Neural progenitor cell (in vitro differentiated cells): ENCODE measurements at places on chromosomes 13 and 19. TPM values are rescaled to one million over a fixed set of nuclear protein-coding genes. Genes with fewer than 3 reads are reported as not detected.

DNA sequence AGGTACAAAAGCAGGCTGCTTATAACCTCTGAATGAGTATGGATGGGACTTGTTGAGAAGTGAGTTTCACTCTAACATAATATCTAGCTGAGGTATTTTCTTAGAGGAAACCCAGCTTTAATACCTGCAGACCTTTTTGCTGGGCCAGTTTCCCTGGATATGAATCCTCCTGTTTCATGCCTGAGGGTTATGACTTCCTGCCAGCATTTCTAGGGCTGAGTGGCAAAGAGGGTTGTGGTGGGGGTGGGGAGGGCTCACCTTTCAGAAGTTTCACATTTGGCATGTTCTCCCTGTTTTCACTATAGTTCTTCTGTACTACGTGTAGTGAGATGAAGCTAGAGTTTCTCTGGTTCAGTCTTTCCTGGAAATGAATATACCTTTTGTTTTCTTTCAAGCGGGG, 73.7 kb downstream of the LACC1 start:
- no peak for DNase-seq

- no peak for DNase-seq
Measured at GRCh38 chr13:33560726-33561125, 257.2 kb upstream of the RFC3 start.

DNA sequence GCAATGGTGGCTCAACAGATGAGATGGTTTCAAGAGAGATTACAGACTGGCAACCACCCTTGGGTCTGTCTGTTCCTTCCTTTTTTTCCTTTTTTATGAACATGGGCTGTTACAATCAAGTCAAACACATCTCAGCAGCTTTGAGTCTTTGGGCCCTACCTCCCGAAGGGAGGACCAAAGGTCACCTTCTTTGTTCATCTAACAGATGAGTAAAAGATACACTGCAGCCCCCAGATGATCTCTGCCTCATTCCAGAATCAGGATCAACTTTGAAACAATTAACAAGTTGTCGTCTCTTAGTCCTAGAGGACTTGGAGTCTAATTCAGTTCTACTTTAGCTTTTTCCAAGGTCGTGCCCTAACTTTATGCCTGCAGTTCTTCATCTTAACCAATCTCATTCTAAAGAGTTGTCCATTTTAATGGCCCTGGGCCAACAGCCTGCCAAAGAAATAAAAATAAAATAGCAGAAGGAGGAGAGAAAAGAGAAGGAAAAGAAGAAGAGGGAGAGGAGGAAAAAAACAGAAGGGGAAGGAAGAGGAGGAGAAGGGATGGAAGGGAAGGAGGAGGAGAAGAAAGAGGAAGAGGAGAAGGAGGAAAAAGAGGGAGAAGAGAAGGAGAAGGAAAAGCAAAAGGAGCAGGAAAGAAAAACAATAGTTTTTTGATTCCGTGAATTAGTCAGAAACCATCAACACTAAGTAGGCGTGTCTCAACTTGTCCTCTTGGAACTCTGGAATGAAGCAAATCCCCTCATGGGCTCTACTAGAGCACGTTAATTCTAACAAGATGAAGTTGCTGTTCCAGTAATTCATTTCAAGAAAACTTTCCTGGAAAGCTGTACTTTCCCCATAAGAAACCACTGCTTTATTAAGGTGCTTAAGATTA, 281.2 kb downstream of the FOXO1 start:
- no peak for DNase-seq

GRCh38 chr13:39201180-39201579, 162.9 kb downstream of the NHLRC3 start:
- DNase-seq, result no peak

DNA sequence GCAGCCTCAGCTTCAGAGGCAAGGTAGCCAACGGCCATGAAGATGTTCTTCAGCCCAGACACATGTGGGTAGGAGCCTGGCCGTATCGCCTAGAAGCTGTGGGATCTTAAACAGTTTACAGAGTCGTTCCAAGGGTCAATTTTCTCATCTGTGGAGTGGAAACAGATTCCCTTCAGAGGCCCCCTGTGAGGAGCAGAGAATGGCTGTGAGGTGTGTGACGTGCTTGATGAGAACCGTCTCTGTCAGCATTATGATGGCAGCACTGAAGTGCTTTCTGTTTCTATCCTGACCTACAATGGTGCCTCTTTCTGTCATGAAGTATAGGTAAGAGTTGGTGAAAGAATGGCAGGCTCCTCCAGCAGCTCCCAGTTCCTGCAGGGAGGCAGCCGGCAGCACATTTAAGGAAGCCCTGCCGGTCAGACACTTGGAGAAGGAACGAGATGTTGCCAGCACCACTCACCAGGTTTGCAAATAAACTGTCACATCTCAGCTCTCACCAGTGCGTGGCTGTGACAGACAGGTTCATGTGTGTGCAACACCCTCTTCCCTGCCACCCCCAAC, 277.3 kb downstream of the FOXO1 start:
- no peak for DNase-seq

- no peak for DNase-seq
Measured at GRCh38 chr19:37564624-37565369, 29.8 kb downstream of the ZNF571 start.

- DNase-seq, result peak; percentile 75
Measured at GRCh38 chr13:89066868-89067466, 1395.8 kb downstream of the SLITRK5 start.

- no peak for DNase-seq
Measured at GRCh38 chr19:51766461-51766860, 5.5 kb downstream of the FPR2 start.

DNA sequence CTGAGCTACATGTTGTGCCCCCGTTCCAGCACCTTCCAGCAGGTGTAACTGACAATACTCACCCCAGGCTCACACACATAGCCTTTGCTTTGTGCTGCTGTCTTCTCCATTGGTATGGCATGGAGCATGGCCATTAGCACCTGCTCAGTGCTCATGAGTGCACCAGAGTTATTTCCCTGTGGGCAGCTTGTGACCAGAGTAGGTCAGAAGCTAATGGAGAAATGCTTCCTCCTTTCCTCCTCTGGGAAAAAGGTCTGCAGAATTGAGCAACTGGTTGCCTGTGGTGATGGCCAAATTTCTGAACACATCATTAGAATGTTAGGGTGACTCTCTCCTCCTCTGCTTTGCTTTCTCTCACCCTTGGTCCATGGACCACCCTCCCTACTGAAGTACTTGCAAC, 344.5 kb upstream of the TMTC4 start:
- DNase-seq, result no peak

GRCh38 chr13:44155422-44156293, 218.0 kb upstream of the SERP2 start:
- peak; percentile 31 for DNase-seq

GRCh38 chr13:39688278-39688677, 32.8 kb downstream of the COG6 start:
- DNase-seq, result no peak

GRCh38 chr13:67238861-67239260, 8.7 kb upstream of the PCDH9 start:
- DNase-seq, result no peak

GRCh38 chr13:45678282-45678681, 23.8 kb upstream of the CBY2 start:
- peak; percentile 21 for DNase-seq

- DNase-seq, result no peak
Measured at GRCh38 chr19:39335168-39335548, 685 bp downstream of the GMFG start.

DNA sequence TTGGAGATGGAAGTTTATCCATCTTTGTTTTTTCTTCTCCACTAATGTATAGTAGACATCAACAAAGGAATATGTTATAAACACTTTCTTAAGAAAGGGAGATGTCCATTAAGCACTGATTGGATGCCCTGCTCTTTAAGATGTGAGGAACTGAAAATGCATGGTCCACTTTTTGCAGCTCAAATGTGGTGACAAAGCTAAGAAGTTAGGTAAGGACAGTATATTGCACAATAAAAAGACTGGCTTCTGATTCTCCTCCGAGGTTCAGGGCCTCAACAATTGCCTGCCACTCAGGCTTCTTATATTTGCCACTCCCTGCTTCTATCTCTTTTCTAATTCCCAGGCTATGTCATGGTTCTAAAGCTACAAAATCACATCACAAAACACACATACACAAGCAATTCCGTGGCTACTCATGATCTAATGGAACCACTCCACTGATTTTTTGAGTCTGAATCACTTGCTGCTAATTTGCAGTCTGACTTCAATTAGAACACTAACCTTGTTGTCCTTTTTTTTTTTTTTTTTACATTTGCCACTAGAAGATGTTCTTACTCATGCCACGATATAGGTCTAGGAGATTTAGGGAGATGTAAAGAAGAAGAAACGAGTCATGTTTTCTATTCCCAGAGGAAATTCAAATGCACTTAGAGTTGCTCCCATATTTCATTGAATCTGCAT, 29.6 kb upstream of the TNFSF11 start:
- no peak for DNase-seq

Gene ZNF723
- total RNA-seq, result not detected in 2 replicates

Gene PDX1
- not detected in 2 replicates for total RNA-seq

Gene TM9SF2
- total RNA-seq, result 90.9 and 128 TPM in 2 replicates

Gene SHKBP1
- 20.6 and 63.7 TPM in 2 replicates for total RNA-seq

Gene ENOX1
- 0.68 and 1.1 TPM in 2 replicates for total RNA-seq

Gene CEACAM16
- not detected in 2 replicates for total RNA-seq

Gene ZNF98
- not detected in 2 replicates for total RNA-seq

Gene TSHZ3
- 0.60 and 1.2 TPM in 2 replicates for total RNA-seq

Gene TNFRSF19
- 21.4 and 31.7 TPM in 2 replicates for total RNA-seq
